NCI-H187 treated with DMSO at 0.1 percent for 48 hours (cell line): ENCODE measurements at places on chromosomes 11 and 22.

GRCh38 chr11:70472240-70472639 lies 73.9 kb downstream of the CTTN start:
- no peak for DNase-seq

- no peak for DNase-seq
Measured at GRCh38 chr22:48936391-48936790, 891.3 kb downstream of the BRD1 start.

DNA sequence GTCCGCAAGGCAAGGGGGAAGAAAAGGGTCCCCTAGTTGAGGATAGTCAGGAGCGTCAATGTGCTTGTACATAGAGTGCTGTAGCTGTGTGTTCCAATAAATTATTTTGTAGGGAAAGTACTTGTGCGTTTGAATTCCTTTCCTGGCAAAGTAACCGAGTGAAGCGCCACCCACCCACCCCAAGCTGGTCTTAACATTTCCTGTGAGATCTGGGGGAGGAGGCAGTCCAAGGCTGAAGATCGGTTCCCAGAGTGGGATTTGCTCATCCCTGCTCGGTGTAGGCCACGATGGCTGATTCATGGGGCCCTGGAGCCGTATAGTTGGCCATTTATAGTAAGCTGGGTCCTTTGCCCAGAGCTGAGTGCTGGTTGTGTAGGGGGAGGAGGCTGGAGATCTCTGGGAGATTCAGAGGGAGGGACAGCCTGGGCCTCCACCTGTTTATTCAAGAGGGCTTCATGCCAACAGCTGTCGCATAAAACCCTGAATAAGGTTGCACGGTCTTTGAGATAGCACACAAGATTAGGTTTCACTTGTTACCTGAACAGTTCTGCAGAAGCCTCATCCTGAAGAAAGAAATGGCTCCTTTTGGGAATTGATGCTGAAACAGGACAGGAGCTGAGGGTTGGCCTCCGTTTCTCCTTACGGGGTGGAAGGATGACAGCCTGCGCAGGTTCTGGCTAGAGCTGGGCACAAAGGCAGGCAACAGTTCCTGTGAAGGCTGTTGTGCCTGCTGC lies 2.4 kb downstream of the ATF4 start:
- no peak for DNase-seq

DNA sequence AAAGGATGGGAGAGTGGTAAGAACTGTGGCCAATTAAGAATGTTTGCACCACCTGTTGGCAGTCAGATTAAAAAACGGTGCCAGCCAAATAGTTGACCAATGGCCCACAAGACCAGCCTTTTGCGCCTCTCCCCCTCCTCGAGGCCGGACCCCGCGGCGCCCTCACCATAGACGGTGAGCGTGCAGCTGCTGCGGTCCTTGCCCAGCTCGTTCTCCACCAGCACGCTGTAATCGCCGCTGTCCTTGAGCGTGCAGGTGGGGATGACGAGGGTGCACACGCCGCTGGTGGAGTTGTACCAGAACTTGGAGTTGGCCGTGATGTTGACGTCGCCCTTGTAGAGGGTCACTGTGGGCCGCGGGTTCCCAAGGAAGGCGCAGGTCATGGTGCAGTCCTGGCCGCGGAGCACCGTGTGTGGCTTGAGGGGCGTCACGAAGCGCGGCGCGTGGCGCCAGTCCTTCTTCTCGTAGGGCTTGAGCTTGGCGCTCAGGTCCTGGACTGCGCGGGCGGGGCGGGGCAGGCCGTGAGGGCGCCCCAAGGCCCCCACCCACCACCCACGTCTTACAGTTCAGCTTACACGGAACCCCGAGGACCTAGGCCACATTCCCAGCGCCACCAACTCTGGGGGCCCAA lies 7.2 kb downstream of the TMEM86A start:
- no peak for DNase-seq

DNA sequence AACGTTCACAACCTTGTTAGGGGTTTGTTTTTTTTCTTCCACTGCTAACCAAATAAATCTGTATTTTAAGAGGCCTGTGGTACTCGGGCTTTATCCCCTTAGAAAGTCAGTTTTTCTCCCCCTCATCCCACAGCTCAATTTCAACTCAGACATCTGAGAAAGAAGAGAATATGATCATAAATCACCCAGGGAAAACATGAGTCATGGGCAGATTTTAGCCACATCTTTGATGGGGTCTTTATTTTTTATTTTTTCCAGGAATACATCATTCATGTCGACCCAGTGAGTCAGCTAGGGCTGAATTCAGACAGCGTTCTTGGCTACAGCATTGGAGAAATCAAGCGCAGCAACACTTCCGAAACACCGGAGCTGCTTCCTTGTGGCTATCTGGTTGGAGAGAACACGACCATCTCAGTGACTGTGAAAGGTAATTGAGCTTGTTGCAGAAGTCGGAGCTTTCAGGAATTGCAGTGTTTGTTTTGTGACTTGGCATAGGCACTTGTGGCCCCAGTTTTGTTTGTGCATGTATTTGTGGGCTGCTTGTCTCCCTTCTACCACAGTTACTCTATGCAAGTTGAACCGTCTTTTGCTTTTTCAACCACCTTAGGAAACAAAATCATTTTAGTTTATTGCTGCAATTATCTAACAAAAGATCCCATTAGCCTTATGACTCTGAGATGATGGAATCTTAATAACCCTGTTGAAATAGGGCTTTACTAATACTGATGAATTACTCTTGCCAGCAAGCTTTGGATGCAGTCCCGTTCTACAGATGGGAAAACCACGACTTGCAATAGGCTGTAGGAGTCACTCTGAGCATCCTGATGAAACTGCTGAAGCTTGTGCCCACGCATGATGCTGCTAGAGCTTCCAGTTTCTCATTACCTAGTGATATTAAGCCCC lies 62.7 kb downstream of the DBX1 start:
- DNase-seq: no peak

- no peak for DNase-seq
Measured at GRCh38 chr11:115525531-115526006, 21.4 kb upstream of the CADM1 start.

- DNase-seq: no peak
Measured at GRCh38 chr11:1128311-1129142, 29.2 kb upstream of the MUC5AC start.

DNA sequence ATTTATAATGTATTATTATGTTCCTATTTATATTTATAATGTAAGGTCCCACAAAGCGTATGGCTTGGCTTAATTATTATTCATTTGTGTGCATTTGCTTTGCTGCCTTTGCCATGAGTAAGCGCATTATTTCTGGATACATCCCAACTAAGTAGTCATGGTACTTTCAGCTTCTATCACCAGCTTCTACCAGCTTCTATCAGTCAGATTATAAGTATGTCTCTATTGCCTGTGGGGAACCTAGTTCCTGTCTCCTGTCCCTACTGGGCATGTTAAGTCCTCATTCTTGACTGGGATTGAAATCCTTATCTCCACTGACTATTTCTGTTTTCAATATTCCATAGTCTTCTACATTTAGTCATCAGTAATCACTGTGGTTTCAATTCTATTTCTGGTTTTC lies 33.5 kb upstream of the OR10W1 start:
- no peak for DNase-seq

DNA sequence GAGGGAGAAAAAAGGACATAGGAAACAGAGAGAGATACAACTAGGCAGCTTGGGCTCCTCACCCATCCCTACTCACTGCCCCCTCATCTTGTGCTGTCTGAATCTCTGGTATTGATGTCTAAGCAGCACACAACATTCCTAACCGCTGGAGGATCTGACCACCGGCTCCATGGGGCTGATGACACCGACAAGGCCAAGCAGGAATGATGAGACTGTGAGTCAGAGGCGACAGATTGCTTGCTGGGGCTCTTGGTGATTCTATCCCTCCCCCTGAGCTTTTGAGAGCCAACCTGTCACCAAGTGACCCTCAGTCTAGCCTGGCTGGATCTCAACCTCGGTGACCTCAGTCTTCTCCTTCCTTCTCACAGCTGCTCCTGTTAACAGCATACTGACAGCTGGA lies 13.8 kb downstream of the PAMR1 start:
- DNase-seq: no peak

GRCh38 chr11:44529895-44530412 lies 35.5 kb upstream of the CD82 start:
- DNase-seq: no peak

DNA sequence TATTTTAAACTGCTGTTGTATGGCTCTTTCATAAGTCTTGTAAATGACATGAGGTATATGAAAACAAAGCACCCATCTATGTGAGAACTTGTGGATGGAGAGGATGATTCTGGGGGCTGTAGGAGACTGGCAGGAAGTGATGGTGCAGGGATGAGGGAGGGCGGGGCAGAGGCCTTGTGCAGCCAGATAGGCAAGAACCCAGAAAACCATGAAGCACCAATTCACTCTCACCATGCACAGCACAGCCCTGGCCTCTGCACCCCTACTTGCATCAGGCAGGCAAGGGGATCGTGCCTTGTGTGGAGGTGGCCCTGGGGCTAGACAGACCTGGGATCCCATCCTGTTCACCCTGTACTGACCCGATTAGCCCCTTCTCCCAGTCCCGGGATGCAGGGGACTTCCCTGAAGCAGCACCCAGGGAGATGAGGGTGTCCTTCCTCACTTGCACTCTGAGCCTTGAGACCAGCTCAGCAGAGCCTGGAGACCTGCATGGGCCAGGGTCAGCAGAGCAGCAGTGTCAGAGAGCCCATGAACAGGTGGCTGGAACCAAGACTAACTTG lies 85.5 kb downstream of the MORC2 start:
- DNase-seq: no peak

- no peak for DNase-seq
Measured at GRCh38 chr22:43862074-43862881, at the start of gene SULT4A1. TSS of gene SULT4A1 (minus strand) at chr22:43862513. CDS start at chr22:43862382, 131 bp downstream.

DNA sequence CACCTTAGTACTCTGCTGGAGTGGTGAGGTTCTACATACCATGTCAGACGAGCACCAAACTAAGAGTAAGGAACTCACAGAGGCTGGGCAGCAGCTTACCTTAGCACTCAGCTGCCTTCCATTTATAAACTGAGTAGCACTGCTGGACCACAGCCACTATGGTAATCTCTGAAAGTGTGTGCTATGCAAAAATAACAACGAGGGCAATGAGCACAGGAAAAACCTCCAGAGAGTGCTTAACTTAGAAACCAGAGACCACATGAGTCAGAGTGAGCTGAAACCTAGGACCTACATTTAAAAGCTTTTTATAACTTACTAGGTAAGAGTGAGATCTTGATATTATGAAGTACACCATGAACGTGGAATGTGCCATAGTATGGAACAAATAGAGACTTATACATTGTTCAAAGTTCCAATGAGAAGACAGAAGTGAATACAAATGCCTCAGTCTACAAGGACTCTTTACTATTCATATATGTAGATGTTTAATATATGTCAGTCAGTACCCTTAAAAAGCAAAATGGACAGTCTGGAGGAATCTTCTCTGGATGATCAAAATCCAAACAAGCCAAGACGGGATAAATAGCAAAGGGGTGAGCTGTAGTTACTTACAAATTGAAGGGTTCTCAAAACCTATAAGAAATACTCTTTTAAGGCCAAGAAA lies 17.2 kb upstream of the CD59 start:
- DNase-seq: no peak

GRCh38 chr22:33167998-33168790 lies 110.0 kb upstream of the SYN3 start:
- no peak for DNase-seq

- DNase-seq: no peak
Measured at GRCh38 chr11:68827733-68828132, 14.0 kb downstream of the CPT1A start.

GRCh38 chr11:19605520-19606371 lies 106.9 kb upstream of the NAV2 start:
- DNase-seq: no peak

DNA sequence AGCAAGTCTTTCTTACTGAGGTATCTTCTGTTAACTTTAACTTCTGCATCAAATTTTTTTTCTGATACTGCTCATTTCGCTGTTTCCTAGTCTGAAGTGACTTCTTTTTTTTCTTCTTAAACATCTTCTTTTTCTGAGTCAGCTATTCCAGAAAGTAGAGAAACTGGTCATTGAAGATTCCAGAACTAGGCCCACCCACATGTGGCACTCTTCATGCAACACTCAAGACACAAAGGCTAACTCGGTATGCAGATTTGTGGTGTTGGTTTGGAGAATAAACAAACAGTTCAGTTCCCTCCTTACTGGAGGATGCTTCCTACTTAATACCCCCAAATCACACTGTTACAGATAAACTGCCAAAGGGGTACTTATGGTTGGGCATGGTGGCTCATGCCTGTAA lies 25.2 kb upstream of the MTCH2 start:
- no peak for DNase-seq

DNA sequence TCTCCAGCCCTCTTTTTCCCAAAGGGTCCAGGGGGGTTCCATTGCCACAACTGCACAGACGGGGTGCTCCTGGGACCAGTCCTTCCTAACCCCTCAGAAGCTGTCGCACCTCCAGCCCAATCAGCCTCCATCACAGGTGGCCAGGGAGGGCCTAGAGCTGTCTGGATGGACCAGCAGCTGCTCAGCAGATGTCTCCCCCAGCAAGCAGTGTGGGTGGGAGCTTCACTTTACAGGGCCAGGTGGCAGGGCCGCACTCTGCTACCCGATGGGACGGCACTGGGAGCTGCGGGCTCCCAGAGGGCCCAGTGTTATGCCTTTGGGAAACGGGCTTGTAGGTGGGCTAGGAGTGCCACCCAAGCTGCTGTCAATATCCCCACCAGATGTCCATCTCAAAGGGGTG lies 120.5 kb downstream of the DSCAML1 start:
- no peak for DNase-seq

- DNase-seq: no peak
Measured at GRCh38 chr22:22942511-22943329, 55.1 kb downstream of the IGLL5 start.

DNA sequence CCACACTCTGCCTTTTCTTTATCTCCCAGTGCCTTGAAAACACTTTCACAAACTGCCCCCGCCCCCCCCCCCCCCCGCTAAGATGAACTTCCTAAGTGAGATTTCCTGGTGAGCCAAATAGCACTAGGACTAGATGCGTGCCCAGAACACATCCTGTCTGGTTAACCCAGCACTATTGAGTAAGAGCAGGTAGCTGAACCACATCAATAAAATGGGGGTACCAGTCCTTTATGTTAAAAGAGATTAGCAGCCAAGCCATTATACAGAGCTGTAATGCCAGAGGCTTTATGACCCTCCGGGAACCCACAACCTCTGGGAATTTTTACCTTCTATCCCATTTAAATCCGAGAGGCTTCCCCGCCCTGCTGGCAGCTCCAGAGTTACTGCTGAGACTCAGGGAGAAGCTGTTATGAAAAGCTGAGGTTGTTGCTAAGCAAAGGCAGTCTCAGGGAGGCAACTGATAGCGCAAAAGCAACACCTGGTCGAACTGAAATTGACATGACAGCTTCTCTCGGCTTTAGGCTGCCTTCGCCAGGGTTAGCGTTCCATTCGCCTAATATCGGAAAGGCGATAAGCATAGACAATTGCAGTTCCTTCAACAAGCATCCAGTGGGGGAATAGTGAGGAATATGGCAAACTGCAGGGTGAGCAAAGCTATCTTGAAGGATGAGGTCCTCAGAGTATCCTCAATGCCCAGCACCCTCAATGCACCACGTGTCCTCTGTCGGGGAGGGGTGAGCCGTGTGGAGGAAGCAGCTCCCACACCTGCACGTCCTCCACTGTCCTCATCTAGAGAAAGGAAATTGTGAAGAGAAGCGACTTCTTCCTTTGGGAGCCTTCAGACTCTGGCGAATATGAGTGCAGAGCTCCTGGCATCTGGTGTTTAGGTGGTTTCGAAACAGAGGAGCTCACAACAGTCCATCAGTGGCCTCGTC lies 977.0 kb downstream of the NTM start:
- DNase-seq: no peak
